Stimulated activated CD8-positive, alpha-beta memory T cell treated with anti-CD3 and anti-CD28 coated beads, Interleukin-4, amount 100 ng/mL, for 4 hours (primary cell): ENCODE measurements at places on chromosomes 4 and X.

- DNase-seq, result no peak
Measured at GRCh38 chrX:88908056-88908455, 161.0 kb downstream of the CPXCR1 start.

GRCh38 chrX:150005027-150005426, 66.7 kb upstream of the EOLA2 start:
- no peak for DNase-seq

DNA sequence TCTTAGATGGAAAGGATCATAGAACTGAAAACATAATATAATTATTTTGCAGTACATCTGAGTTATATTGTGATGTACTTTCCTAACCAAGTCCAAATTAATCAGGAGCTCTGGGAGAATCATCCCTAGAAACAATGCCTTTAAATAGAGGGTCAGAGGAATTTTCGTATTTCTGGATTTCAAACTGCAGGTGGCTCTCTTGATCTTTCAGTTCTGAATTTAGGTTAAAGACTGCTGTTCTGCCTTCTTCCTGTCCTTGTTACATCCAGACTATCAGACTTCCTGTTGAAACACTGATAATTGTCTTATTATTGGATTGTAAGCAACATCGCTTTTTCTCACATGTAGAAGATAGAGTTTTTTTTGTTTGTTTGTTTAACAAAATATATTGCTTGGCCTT, 142.7 kb downstream of the RPA4 start:
- DNase-seq, result no peak

- DNase-seq, result no peak
Measured at GRCh38 chr4:161350946-161351345, 812.9 kb downstream of the FSTL5 start.

- no peak for DNase-seq
Measured at GRCh38 chr4:38610966-38611431, 53.0 kb upstream of the KLF3 start.

- no peak for DNase-seq
Measured at GRCh38 chr4:186553717-186554116, 1.6 kb downstream of the MTNR1A start.
